Activated CD8-positive, alpha-beta memory T cell treated with anti-CD3 and anti-CD28 coated beads, Interleukin-2, amount 50 U/mL, for 4 hours (primary cell): ENCODE measurements at places on chromosomes 12 and 14.

DNA sequence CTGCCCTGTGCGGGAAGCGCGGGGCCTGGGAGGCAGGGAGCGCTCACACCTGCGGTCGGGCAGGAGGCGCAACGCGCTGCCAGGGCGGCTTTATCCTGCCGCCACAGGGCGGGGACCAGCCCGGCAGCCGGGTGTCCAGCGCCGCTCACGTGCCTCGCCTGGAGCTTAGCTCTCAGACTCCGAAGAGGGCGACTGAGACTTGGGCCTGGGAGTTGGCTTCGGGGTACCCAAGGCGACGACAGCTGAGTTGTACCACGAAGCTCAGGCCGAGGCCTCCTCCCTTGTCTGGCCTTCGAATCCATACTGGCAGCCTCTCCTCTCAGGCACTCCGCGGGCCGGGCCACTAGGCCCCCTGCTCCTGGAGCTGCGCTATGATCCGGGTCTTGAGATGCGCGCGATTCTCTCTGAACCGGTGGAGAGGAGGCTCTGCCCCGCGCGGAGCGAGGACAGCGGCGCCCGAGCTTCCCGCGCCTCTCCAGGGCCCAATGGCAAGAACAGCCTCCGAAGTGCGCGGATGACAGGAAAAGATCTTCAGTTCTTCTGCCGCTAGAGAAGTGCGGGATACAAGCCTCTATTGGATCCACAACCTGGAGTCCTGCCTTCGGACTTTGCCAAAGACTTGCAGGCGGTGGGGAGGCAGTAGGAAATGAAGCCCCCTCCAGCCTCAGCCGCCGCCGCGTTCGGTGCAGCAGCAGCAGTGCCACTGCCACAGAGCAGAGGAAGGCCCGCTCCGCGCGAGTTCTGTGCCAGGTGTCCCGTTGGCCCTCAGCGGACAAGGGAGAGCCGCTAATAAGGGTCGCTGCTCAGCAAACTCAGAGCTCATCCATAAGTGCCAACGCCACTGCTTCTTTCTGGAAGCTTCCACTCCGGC is 6.8 kb downstream of the SIX1 start:
- no peak for DNase-seq

- DNase-seq = no peak
Measured at GRCh38 chr12:19181666-19182426, 52.3 kb downstream of the PLEKHA5 start.

DNA sequence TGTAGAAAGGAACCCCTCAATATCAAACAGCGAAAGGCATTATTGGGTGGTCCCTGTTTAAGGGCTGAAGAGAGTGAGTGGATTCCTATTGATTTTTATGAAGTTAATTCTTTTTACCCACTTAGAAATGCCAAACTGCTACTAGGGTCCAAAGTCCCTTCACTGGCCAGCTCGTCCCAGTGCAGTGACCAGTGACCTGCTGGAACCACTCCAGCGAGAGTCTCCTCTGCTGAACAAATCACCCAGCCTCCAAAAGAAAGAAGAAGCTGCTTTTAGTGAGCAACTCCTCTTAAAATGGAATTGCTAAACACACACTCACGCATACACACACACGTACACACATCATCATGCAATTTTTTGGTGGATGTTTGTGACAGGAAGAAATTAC is 198.2 kb upstream of the PLEKHG7 start:
- no peak for DNase-seq

GRCh38 chr12:1117371-1117770 is 126.3 kb downstream of the ERC1 start:
- DNase-seq = no peak

DNA sequence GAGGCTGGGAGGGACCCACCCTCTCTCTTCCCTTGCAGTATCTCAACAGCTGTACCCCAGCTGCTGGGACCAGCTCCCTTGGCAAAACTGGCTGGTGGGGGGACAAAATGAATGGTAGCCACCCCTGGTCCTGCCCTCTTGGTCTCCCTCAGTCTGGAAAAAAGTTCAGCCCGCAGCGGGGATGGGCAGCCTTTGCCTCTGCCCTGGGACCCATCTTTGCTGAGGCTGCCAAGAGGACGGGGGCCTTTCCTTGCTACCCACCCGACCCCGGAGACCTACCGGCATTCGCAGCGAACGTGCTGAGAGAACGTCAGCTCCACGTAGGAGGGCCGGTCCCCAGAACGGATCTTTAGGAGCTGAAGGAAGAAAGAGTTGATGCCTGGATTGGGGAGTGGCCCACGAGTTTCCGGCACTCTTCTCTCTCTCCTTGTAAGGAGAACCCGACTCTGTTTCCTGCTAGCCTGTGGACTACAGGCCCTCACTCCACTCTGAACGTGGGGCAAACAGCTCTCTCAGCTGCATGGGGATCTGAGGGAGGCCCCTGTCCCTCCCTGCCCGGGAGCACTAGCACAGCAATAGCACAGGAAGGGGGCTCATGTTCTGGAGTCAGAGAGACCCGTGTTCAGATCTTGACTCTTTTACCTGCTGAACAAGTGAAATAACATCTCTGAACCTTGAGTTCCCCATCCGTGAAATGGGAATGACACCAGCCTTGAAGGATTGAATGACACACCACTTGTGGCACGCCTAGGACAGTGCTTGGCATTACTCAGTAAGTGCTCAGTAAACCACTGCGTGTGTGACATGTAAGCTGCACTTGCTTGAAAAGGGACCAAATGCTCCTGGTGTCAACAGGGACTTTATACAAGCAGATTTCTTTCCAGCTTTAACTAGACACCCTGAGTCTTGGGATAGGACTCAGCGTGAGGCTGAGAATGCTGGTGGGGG is 6.9 kb downstream of the PGF start:
- DNase-seq = no peak

- no peak for DNase-seq
Measured at GRCh38 chr12:122200541-122201175, 2.9 kb upstream of the B3GNT4 start.

DNA sequence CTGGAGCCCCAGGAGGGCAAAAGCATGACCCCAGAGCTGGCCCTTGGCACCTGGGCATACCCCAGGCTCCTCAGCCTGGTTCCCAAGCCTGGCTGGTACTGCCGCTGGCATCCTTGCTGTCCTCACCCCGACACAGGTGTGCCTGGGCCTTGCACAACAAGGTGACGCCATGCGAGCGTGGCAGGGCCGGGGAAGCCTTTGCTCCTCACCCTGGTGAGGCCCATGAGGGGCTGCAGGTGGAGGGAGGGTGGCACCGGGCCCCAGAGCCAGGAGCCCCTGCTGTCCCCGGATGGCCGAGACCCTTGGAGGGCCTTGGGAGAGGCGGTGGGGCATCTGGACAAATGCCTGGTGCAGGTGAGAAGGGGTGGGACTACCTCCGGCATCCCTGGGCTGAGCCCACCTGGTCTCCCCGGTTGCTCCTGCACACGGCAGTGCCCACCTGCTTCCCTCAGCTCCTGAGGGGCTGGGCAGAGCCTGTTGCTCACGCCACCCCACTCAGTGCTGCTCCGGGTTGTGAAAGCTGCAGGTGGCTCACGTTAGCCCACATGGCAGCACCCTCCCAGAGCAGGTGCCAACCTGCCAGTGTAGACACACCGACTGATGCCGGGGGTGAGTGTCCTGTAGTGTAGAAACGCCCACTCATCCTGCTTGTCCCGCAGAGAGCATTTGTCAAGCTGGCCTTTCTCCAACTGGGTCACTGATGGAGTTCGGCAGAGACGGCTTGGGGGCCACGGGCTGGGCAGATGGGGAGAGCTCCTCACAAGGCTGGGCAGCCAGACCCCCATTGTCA is 24.6 kb upstream of the KIF26A start:
- peak; percentile 9 for DNase-seq

DNA sequence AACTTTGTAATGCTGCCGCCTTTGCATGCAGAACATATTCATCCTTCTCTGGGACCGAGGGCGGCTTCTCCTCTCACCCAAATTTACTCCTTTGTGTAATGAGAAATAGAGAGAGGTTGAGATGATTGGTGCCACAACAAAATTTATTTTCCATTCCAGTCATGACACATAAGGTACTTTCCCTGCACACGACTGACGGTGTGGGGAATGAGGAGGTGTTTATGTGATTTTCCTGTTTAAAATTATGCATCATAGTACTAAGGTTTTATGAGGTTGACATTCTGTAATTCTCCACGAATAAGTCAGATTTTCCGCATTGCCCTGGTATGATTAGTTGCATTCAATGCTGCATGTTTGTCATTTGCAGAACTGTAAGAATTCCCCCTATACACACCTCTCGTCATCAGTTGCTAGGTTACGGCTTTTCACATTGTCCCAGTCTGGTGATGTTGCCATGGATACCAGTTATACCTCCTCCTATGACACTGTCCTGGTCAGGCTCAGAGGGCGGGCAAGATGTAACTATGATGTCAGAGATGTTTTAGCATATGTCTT is 23.1 kb downstream of the BICDL1 start:
- DNase-seq = peak; percentile 68

DNA sequence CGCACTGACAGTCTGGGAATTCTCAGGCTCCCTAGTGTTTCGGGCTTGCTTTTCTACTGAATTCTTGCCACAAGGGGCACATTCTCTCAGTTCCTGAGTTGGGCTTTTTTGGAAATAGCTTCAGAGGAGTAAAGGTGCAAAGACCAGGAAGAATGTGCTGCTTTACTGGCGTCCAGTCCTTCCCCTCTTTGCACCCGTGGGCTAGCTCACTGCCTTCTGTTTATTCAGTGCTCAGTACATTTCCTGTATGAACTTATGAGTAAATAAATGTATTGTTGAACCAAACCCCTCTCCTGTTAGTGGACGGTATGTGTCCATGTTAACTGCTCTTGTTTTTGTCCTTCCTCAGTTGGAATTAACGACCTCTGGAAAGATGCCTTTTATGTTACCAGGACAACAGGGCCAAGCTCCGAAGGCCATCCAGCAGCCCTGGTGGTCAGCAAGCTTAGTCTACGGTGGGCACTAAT is 24.0 kb downstream of the GSG1 start:
- DNase-seq = no peak

DNA sequence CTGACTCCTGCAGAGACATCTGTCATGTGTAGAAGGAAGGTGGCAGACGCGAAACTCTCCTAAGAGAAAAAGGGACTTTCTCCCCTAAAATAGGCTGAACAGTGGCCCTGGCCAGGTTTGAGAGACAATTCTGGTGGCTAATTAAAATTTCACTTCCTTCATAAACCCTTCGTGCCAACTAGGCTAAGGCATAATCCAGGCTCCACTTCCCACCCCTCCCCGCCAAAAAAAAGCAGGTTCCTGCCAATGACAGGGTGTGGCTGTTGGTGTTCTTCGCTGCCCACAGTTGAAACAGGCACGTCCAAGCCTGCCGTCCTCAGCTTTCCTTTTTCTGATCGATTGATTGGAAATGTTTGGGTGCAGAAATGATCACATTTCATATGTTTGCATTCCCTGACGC is 144.6 kb downstream of the GCH1 start:
- DNase-seq = no peak

DNA sequence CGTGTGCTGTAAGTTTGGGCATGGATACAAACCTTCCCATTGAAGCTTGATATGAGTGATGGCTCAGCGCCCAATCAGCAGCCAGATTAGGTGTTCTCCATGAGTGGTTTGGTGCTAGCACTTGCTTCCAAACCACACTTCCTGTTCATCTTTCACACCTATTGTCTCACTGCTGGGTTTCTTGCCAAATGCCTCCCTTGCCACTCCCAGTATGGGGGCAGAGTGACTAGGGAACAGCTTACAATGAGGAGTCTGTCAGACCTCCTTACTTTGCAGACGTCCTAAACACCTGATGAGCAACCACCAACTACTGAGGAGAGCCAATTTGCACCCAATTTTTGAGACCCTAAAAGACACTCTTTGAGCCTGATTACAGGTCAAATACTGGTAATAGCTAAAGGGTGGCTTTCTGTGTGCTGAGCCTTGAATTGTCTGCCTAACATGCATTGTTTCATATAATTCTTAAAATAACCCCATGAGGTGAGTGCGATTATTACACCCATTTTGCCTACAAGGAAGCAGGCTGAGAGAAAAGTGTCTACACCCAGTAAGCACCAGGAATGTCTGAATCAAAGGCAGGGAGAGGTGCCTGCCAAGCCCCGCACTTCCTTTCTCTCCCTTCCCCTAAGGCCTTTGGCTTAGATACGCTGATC is 48.4 kb upstream of the FOS start:
- peak; percentile 34 for DNase-seq

GRCh38 chr12:65907513-65907912 is 83.2 kb downstream of the HMGA2 start:
- no peak for DNase-seq

DNA sequence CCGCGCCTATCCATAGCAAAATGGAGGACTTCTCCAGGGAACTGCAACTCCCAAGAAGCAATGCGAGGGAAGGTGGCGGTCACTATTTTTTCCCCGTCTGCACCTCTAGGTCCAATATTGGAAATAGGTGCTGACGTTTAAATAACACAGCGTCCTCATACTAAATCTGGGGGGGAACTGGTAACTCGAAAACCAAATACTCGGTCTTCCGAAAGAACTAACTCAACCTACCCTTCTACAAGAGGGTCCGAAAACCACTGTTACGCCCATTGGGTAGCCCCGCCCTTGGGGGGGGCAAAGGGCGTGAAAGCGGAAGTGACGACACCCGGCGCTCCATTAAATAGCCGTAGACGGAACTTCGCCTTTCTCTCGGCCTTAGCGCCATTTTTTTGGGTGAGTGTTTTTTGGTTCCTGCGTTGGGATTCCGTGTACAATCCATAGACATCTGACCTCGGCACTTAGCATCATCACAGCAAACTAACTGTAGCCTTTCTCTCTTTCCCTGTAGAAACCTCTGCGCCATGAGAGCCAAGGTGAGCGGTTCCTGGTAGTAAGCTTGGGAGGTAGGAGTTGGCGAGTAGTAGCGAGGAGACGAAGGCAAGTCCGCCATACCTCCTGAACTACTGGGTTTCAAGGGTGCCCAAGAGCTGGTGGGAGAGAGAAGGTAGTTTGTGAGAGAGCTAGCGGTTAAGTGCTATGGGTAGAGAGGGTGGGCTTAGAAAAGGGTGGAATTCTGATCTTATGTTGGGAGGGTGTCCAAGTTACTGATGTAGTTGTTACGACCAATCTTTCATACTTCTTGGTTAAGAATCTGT is at the start of gene RPL41:
TSS of gene RPL41 (plus strand) at position 367 of the 815 bp plus-strand sequence.
- DNase-seq = peak; percentile 95

DNA sequence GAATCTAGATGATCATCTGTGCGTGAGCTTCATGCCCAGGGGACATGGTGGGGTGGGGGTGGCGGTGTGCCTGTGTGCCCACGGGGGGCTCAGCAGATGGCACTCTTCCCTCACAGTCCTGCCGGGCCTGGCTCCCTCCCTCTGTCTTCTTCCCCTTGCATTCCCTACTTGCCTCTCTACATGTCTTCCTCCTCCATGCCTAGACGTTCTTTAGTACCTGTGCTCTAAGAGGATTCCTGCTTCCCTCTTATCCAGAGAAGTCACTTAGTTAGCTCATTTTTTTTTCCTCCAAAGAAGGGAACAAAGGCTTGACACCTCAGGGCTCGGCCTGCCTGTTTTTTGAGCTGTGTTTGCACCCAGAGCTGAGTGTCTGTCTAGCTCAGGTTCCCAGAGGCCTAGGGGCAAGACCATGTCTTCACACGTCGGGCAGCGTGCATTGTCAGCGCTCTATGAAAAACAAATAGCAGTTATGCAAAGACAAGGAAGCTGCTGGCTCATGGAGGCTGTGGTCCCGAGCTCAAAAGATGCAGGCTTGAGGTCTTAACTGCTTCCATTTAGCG is 48.8 kb downstream of the NINJ2 start:
- peak; percentile 39 for DNase-seq
